Activated T-helper 1 cell treated with Interleukin-2 at 50 U/mL for 16 hours (primary cell): ENCODE measurements at places on chromosomes 4 and X.

DNA sequence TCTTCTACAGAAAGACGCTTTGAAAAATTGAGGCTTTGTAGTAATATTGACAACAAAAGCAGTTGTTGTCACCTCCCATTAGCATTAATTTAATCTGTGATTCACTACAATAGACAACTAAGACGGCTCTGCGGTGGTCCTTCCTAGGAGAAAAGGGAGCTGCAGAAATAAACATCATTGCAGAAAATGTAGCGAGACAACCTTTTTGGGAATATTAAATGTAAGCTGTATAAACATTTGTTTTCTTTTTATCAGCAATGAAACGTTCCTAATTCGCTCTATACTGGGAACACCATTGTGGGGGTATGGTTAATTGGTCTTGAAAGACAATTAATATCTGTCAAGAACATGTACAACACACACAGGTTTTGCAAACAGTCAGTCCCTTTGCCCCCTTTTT lies 583.3 kb upstream of the TENM3 start:
- no peak for DNase-seq

- DNase-seq = no peak
These were observed 4.8 kb upstream of the KIAA0232 start for GRCh38 chr4:6777636-6778281.

- DNase-seq = no peak
These were observed 139.1 kb upstream of the PAQR3 start for GRCh38 chr4:79078339-79078738.

DNA sequence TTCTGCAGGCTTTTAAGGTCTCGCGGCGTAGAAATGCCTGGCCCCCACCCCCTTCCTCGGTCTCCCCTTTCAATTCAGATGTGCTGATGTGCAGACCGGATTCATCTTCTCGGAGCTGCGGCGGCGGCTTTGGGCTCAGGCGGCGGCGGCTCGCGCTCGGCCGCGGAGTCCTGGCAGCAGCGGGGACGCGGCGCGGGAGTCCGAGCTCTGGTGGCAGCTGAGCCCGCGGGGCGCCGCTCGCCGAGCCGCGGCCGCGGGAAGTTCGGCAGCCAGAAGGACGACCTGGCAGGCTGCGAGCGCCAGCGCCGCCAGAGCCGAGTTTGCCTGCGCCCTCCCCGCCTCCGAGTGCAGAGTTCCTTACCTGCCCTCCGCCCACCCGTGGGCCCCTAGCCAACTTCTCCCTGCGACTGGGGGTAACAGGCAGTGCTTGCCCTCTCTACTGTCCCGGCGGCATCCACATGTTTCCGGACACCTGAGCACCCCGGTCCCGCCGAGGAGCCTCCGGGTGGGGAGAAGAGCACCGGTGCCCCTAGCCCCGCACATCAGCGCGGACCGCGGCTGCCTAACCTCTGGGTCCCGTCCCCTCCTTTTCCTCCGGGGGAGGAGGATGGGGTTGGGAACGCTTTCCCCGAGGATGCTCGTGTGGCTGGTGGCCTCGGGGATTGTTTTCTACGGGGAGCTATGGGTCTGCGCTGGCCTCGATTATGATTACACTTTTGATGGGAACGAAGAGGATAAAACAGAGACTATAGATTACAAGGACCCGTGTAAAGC lies 448 bp downstream of the TLL1 start:
- DNase-seq = no peak

GRCh38 chrX:55033429-55033828 lies 2.7 kb upstream of the ALAS2 start:
- DNase-seq = no peak
